ENCODE measurements at places on chromosomes 11 and 22.

DNA sequence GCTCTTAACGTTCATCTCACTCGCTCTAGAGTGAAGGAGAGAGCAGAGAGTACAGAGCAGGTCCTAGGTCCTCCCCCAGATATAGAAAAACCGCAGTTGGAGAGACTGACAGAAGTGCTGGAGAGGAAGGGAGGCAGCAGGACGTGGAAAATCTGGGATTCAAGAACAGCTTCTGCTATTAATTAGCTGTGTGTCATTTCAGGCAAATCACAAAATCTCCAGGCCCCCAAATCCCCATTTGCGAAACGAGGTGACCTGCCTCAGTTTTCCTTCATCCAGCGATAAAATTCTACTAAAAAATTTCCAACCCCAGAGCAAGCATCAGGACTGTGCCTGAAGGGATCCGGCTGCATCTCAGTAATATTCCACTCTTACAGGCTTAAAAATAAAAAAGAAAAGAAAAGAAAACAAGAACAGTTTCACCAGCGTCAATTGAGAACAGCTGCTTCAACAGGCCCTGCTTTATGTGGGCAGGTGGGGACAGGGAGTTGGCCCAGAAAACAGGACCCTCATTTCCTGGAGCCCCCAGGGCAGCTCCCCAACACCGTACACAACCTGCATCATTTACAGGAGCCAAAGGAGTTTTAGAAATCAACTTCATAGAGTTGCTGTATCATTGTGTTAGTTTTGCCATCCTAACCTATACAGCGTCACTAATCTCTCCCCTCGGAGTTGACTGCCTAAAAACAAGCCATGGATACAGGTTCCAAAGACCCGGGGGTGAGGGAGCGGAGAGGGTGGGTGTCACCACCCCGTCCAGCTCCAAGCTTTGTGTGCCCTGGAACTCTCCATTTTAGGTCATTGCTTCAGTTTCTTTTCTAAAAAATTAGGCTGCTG, 2.3 kb upstream of the MALAT1 start:
- DNase-seq, result no peak

DNA sequence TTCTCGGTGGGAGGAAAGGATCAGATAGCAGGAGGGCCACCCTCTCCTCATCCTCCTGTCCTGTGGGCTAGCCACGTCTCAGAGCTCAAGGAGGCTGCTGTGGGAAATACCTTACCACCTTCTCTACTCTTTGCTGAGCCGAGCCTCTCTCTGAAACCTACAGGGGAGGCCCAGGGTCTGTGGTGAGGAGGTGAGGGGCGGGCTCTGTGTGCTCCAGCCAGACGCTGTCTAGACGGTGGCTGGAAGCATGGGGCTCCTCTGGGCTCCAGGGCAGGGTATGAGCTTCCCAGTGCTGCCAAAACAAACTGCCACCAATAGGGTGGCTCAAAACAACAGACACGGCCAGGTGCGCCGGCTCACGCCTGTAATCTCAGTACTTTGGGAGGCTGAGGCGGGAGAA, 5.5 kb upstream of the TMPRSS6 start:
- DNase-seq, result no peak

DNA sequence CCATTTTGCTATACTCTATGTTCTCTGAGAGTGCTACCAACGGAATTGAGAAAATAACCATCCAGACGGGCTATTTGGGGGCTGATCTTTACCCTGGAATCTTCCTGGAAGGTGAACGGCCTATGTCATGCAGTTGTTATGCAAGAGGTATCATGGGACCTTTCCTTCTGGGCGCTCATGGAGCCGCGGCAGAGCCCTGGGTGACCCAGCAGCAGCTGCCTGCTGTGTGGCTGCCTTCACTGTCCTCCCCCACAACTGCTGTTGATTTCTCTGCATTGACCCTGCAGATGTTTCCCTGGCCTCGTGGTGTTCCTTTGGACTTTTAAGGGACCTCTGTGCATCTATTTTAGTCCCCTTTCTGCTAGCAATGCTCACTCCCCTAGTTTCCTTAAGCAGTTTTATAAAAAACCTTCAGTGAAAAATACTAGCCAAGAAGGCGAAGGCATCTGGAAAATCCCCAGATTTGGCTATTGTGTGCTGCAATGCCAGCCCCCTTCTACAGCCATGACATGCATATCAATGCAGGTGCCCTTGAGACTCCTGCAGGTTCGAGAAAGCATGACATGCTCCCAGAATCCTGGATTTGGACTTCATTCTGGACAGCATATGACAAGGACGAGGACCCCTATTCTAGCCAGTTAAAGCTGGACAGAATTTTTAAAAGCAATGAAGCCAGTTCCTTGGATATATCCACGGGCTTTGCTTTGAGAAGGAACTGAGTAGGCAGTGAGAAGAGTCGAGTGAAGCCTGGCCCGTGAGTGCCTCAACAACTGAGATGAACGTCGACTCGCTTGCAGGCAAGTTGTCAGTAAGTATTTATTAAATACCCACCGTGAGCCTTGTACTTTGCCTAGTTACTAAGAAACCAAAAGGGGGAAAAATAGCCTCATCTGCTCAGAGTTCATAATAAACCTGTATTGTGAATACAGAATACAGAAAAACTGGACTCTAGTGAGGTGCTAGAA, at the start of gene SLC25A18:
Gene SLC25A18, plus strand, starts transcription at position 593 of the 965 bp plus-strand sequence. CDS start 16,447 bp downstream, outside the sequence.
- no peak for DNase-seq

- DNase-seq, result no peak
Measured at GRCh38 chr11:86374069-86374468, 618 bp upstream of the CCDC81 start.

DNA sequence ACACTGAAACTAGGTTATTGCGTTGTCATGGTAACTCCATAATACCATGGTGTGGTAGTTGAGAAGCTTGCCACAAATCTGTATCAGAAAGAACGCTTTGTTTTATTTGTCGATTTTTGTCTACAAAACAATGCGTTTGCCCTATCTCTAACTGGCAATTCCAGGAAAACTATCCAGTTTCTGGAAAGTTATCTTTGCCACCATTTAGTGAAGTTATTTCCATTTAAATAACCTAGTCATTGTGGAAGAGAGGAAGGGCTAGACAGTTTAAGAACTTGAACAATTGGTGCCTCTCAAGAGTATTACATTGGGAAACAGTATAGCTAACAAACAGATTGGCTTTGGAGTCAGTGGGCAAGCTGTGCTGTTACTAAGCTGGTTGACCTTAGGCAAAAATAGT, 7.9 kb downstream of the HSD17B12 start:
- DNase-seq, result no peak

- DNase-seq, result no peak
Measured at GRCh38 chr22:40180403-40180802, 2.7 kb downstream of the TNRC6B start.

DNA sequence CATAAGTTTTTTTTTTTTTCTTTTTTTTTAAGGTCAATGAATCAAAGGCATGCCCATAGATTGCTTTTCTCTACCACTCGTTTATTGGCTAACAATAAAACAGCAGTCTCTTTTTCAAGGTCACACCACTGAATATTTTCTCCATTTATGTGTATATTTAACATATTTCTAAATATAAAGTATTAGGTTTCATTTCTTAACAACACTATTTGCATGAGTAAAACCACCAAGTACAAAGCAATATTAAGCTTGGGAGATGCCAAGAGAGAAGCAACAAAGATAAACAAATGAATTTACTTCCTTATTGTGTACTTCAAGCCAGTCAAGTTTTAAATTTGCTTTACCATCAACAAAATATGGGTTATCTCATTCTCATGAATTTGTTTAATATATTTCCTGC, 708.9 kb upstream of the CCDC179 start:
- DNase-seq, result no peak

DNA sequence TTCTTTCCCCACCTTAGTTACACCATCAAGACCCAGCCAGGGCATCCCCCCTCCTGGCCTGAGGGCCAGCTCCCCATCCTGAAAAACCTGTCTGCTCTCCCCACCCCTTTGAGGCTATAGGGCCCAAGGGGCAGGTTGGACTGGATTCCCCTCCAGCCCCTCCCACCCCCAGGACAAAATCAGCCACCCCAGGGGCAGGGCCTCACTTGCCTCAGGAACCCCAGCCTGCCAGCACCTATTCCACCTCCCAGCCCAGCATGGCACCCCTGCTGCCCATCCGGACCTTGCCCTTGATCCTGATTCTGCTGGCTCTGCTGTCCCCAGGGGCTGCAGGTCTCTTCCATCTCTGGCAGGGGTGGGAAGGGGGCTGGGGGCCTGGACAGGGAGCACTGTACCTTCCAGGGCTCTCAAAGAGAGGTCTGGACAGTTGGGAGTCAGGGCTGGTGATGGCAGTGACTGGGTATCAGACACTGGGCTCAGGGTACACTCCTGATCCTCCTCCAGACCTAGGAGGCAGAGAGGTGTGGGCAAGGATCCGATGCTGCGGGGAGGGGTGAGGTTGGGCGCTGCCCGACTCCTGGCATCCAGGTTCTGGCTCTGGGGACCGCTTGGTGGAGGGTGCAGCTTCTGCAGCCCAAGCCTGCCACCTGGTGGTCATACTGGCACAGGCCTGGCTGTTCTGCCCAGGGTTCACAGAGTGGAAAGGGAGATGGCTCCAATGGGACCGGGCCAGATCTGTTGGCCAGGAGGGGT, at the start of gene UPK2:
Gene UPK2, plus strand, starts transcription at position 205 of the 753 bp plus-strand sequence. Its CDS starts 53 bp downstream, at position 258.
- DNase-seq, result peak; percentile 67

- no peak for DNase-seq
Measured at GRCh38 chr11:124080327-124081001, 34.8 kb upstream of the VWA5A start.

DNA sequence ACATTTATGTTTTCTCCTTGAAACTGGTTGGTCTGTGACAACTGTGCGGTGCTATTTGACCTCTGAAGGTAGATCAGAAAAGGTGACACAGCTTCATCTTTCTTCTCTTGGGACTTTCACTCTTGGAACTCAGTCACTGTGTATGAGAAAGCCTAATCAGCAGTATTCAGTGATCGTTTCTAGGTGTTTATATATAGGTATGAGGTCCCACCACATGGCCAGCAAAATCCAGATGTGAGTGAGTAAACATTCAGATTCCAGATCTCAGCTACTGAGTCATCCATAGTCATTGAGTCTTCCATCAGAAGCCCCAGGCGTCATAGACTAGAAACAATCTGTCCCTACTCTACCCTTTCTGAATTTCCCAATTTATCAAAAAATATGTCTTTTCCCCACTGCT, 117.3 kb upstream of the CTSC start:
- DNase-seq, result no peak

- DNase-seq, result no peak
Measured at GRCh38 chr11:64772303-64773018, 5.9 kb downstream of the SF1 start.

- no peak for DNase-seq
Measured at GRCh38 chr11:126871792-126872191, 128.8 kb downstream of the KIRREL3 start.

DNA sequence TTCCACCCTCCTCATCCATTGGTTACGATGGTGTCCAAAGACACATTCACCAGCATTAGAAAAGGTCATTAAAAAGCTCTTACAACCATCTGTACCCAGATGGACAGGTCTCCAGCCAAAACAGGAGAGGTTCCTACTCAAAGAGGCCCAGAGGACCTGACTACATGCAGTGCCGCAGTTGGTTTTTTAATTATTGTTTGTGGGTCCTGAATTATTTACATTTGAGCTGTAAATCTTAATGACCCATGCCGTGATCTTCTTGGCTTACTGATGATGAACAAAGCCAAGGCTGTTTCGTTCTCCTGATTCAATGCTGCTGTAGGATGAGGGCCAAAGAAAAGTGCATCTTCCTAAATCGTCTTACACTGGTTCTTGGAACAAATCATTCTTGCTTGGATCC, 83.7 kb downstream of the CADM1 start:
- DNase-seq, result no peak

GRCh38 chr11:89159974-89160373, 17.7 kb upstream of the TYR start:
- DNase-seq, result no peak

DNA sequence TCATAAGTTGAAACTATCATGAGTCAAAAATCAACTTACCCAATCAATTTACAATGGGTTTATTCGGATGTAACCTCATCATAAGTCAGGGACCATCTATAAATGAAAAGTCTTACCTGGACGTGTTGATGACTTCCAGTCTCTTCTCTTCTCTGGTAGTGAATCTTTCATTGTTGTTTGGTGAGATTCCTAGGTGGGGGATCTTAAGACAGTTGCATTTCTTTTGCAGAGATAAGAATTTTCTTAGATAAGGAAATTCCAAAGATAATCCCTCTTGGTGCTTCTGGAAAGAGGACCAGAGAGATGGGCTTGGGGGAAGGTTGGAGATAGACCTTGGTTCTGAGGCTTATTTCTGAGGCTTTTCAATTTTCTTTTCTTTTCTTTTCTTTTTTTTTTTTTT, 21.3 kb upstream of the BACE1-AS start:
- DNase-seq, result no peak

GRCh38 chr11:83572581-83573496, 286.7 kb upstream of the CCDC90B start:
- DNase-seq, result no peak

- DNase-seq, result no peak
Measured at GRCh38 chr11:20112291-20113148, 47.8 kb downstream of the DBX1 start.

- DNase-seq, result no peak
Measured at GRCh38 chr22:24424001-24424900, 3.1 kb upstream of the ADORA2A start.

DNA sequence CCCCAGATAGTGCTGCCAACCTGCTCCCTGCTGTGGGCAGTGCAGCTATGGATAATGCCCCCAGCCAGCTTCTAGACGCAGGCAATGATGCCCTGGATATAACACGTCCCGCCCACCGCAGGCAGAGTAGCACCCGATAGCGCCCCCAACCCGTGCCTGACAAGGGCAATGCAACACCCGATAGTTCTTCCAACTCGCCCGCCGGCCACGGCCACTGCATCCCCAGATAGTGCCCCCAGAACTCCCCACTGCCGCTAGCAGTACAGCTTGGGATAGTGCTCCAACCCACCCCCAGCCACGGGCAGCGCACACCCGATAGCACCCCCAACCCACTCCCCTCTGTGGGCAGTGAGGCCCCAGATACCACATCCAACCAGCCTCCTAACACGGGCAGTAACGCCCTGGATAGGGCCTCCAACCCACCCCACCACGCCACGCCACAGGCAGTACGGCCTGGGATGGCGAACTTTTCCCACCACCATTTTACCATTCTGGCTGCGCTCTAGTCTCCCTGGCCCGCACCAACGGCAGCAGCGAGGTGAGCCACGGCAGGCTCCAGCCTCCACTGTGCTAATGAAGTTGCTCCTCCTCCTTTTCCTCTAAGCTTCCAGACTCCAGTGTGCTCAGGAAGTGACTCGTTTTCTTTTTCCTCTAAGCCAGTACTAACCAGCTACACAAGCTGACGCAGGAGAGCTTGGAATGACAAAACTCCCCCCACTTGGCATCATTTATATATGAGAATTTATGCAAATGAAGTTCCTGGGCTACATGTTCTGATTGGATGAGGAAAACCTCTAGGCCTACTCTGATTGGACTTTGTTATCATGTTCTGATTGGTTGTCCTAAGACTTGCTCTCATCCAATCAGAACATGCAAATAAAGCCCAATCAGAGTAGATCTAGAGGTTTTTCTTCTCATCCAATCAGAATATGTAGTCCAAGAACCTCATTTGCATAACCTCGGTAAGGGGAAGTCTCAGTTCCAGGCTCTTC, 3.0 kb upstream of the RFPL3 start:
- no peak for DNase-seq

GRCh38 chr11:46299451-46299961, 22.0 kb downstream of the CREB3L1 start:
- DNase-seq, result no peak

GRCh38 chr22:48742556-48743343, 1084.9 kb downstream of the BRD1 start:
- no peak for DNase-seq

Measured in T-helper 22 cell (primary cell).